ENCODE measurements at places on chromosomes 16 and 17.

- peak; percentile 78 for DNase-seq
Measured at GRCh38 chr17:2064980-2065785, 10.3 kb downstream of the HIC1 start.

DNA sequence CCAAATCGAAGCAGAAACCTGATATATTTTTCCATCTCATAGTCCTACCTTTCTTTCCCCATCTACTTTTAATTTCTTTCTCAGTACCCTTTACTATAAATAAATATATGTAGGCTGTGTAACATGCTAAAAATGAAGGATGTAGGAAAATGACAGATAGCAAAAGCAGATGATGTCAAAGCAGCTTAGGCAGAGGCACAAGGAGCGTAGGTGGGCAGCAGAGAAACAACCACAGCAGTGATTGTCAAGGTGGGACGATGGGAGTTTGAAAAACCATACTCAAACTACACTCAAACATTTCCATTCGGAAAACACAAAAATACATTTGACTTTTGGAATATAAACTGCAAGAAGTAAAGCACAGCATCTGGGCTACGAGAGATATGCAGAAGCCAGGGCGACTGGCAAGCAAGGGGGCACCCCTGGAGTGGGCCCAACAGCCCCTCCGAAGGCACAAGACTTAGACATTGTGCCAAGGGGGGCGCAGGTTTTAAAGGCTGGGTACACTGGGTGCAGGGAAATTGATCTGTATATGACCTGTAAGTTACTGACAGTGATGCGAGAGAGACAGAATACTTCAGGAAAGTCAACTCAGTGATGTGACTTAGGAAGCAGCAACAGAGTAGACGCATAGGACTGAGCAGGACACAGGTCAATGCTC, 31.1 kb downstream of the SNN start:
- no peak for DNase-seq

DNA sequence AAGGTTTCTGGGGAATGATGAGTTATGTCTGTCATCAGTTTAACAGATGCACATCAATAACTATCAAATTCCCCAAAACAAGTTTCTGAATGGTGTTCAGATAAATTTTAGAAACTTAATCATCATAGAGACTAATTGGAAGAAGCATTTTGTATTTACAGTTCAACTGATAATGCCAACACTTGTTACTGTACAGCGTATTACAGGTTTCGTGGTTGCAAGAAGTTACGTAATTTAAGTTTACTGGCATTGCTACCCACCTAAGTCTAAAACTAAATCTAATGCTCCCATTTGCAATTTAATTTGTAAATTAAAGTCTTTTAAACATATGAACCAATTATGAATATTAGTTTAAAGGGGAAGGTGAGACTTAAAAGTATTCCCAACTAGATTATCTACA, 3.0 kb downstream of the SRSF1 start:
- no peak for DNase-seq

GRCh38 chr17:31328160-31328535, 6.7 kb upstream of the EVI2A start:
- no peak for DNase-seq

DNA sequence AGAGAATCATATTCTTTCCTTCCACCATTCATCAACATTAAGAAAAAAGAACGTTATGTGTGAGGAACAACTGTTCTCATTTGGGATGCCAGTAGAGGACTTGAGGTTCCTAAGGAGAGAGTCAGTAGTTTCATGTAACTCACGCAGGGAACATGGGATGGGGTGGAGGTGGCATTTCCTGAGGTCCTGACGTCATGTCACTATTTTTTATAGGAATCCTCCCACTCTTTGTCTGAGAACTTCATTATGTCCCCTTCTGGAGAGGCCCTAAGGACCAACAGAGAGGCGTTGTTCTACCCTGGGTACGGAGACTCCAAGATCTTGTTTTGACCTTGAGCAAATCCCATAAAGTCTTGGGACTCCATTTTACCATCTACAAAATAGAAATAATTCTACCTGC, 211.7 kb upstream of the SOX9 start:
- DNase-seq = no peak

GRCh38 chr17:20916383-20916782, 126.4 kb downstream of the USP22 start:
- DNase-seq = no peak

DNA sequence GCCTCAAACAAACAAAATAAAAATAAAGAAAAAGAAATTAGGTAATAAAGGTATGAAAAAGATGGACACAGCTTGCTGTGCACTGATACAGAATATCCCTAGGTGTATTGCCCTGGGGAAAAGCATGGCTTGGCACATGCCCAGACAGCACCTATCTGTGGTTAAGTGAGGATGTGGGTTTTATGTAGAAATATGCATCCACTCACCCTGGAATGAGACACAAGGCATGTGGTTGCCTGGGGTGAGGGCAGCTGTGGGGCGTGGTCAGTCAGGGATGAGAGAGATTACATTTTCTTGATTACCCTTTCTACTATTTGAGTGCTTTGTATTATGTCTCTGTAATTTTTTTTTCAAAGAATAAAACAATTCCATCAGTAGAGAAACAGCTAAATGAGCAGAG, 6.9 kb downstream of the PLLP start:
- DNase-seq = peak; percentile 83

- DNase-seq = no peak
Measured at GRCh38 chr17:41869426-41869825, 4.2 kb upstream of the KLHL11 start.

DNA sequence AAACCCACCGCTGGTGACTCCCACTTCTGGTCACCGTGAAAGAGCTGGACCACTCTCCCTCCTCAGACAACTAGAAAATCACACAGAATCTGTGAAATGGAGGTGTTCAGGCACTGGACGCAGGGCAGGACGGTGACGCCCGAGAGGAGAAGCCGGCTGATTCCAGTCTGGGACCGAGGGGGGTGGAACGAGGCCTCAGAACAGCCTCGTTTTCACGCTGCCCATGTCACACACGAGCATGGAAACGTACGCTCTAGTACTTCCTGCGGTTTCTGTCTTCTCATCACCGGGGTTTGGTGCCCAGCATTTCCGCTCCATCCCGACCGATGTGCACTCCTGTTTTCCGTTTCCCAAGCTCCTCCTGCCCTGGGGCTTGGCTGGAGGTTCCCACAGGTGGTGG, 101.8 kb upstream of the METRNL start:
- no peak for DNase-seq

DNA sequence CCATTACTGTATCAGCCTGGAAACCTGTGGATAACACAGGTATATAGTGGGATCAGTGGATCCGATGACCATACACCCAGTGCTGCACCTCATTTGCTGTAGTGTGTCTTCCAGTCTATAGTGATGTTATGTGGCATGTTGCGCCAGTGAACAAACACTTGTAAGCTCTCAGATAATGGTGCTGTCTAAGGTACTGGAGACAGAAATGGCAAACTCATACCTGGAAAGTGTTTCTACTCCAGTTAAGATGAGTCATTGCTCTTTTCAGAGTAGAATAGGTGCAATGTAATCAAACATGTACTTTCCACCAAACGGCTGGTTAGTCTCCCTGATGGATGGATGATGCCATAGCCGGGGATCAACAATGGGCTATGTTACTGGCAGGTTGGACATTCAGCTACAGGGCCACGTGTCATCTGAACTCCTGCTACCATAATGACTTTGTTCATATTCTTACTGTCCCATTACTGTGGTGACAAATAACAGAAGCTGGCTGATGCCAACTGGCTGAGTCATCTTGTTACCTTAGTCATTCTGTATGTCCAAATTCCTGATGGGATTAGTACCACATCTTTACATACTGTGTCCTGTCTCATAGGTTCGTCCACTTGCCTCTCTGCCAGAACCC, 6.3 kb downstream of the CCL11 start:
- no peak for DNase-seq

GRCh38 chr17:74532115-74532514, 840 bp upstream of the CD300LB start:
- DNase-seq = no peak

DNA sequence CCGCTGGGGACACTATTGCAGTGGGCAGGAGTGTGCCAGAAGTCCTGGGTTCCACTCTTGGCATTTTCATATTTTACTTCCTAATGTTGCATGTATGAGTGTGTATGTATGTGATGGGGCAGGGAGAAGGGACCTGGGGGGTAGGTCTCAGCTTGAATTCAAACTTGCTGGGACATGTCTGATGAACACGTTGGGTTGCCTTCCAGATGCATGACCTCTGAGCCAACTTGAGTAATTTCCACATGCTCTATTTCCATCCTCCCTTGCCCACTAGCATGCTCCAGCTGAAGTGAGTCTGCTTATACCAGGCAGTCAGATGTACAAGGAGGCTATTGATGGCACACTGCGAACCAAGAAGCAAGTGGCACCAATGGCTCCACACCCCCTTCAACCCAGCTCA, 32.9 kb upstream of the SRSF1 start:
- DNase-seq = no peak

DNA sequence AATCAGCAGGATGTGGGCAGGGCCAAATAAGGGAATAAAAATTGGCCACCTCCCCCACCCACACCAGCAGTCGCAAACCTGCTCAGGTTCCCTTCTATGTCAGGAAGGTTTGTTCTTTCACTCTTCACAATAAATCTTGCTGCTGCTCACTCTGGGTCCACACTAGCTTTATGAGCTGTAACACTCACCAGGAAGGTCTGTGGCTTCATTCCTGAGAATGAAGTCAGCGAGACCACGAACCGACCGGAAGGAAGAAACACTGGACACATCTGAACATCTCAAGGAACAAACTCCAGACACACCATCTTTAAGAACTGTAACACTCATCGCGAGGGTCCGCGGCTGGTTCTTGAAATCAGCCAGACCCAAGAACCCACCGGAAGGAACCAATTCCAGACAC, 115.5 kb upstream of the TBX2 start:
- no peak for DNase-seq

GRCh38 chr17:67676305-67676704, 41.4 kb upstream of the NOL11 start:
- DNase-seq = no peak

DNA sequence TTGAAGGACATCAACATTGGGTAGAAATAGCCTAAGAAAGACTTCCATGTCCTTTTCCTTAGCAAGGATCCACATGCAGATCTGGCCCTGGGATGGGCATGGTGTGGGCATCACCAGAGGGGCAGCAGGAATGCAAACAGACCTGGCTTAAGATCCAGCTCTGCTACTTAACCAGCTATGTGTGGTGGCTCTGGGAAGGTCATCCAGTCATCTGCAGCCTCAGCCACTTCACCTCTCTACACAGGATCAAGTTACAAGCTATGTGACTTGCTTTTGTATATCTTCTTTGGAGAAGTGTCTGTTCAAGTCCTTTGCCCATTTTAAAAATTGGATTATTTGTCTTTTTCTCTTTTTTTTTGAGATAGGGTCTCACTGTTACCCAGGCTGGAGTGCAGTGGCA, 13.5 kb upstream of the ADORA2B start:
- DNase-seq = no peak

DNA sequence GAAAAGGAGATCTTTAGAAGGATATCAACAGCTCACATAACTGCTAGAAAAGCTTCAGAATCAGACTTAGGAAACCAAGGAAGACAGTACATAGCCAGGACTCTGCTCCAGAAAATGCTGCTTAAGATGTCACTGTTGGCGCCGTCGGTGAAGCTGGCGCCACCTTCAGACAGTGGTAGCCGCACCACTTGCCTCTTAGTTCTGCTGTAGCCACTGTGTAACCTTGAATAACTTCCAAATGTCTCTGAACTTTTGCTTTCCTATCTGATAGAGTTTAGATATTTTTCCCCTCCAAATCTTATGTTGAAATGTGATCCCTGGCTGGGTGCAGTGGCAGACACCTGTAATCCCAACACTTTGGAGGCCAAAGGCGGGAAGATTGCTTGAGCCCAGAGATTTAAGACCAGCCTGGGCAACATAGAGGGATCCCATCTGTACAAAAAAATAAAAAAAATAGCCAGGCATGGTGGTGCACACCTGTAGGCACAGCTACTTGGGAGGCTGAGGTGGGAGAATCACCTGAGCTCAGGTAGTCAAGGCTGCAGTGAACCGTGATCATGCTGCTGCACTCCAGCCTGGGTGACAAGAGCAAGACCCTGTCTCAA, 6.3 kb upstream of the USP31 start:
- no peak for DNase-seq

DNA sequence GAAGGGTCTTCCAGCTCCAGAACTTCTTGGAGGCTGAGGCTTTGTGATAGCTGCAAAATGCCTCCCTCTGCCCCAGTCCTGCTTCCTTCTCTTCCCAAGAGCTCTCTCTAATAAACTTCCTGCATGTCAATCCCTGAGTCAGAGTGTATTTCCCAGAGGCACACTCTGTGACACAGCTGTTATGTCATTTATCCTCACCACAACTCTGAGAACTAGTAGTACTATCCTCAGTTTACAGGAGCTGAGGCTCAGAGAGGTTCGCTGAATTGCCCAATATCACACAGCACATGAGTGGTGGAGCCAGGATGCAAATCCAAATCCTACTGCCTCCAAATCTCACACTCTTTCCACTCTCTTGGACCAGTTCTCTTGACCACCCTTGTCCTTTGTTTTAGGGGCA, 20.0 kb downstream of the UNC45B start:
- peak; percentile 32 for DNase-seq
